ENCODE measurements at places on chromosomes 16 and 17. TPM values are rescaled to one million over a fixed set of nuclear protein-coding genes. Genes with fewer than 3 reads are reported as not detected.
A peak's percentile ranks its signal among the peaks of the same experiment; 100 is the strongest.

- no peaks in the 10 kb centered on the region for H3K4me1 ChIP-seq
- H3K36me3 ChIP-seq = no peaks in the 10 kb centered on the region
- no peak overlapping the region for H3K4me3 ChIP-seq
- no peak overlapping the region for H3K27ac ChIP-seq
These were observed 49.8 kb upstream of the ACSF3 start for GRCh38 chr16:89043636-89044417.

GRCh38 chr16:62408760-62409159 is 372.5 kb upstream of the CDH8 start:
- no peak for ATAC-seq
- no peaks in the 10 kb centered on the region for H3K36me3 ChIP-seq
- H3K27me3 ChIP-seq = no peaks in the 10 kb centered on the region

GAST gene
- total RNA-seq = not detected

ATP2C2 gene
- not detected for total RNA-seq

GRCh38 chr17:6085812-6086211 is 15.6 kb downstream of the WSCD1 start:
- no peak overlapping the region for H3K27ac ChIP-seq
- H3K36me3 ChIP-seq = no peaks in the 10 kb centered on the region
- no peak overlapping the region for H3K4me3 ChIP-seq
- no peaks in the 10 kb centered on the region for H3K27me3 ChIP-seq

GRCh38 chr17:47669081-47669480 is 19.4 kb downstream of the KPNB1 start:
- no peaks in the 10 kb centered on the region for H3K4me1 ChIP-seq
- no peak overlapping the region for H3K4me3 ChIP-seq
- H3K27me3 ChIP-seq = no peaks in the 10 kb centered on the region
- peaks cover 98% of the 10 kb centered on the region for H3K36me3 ChIP-seq
- ATAC-seq = no peak
- H3K27ac ChIP-seq = no peak overlapping the region

DNA sequence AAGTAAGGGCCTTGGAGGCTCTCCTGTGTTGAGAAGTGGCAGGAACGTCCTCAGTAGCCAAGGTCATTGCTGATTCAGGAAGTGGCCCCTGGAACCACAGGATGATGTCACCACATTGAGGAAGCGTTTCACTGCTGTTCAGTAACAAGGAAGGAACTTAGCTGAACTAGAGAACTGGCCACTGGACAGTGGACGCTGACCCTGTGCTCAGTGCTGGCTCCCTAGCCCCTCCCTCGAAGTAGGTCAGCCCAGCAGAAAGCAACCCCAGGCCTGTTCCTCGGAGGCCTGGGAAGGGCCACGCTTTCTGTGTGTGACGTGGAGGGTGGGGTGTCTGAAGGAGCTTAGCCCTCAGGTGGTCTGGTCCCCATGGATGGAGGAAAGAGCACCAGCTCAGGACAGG is 58.3 kb downstream of the B9D1 start:
- H3K27ac ChIP-seq = peak overlapping the region; percentile 48
- no peaks in the 10 kb centered on the region for H3K4me1 ChIP-seq
- H3K27me3 ChIP-seq = no peaks in the 10 kb centered on the region
- ATAC-seq = peak; percentile 71

DNA sequence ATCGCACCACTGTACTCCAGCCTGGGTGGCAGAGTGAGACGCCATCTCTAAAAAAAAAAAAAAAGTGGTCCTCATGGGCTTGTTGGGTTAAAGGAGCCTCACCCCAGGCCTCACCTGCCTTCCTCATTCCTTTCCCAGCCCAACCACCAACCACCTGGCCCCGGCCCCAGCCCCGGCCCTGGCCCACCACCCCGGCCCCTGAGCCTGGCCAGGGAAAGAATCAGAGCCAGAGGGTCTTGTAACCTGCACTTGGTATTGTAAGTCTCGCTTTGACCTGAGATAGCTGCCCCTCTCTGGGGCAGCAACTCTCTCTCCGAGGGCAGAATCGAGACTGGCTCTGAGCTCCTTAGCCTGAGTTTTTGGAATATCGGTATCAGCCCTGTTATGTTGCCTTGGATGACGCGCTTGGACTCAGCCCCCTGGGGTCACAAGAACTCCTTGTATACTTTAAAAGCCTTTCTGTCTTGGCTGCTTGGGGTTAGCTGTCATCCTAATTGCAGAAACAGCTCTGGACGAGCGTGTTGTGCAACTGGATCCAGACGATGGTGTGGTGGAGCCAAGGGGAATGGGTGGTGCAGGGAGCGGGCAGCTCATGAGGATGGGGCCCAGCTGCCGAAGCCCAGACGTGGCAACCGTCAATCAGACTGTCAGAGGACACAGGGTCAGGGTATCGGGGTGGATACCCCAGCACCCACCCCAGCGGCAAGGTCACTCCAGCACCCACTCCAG is 14.6 kb downstream of the SMTNL2 start:
- H3K27ac ChIP-seq = peak overlapping the region; percentile 90
- peak overlapping the region; percentile 11 for H3K4me3 ChIP-seq
- H3K4me1 ChIP-seq = no peaks in the 10 kb centered on the region

GRCh38 chr17:49691677-49692191 is 13.8 kb upstream of the SPOP start:
- H3K27me3 ChIP-seq = no peaks in the 10 kb centered on the region
- H3K27ac ChIP-seq = peak overlapping the region; percentile 94
- H3K4me1 ChIP-seq = peaks cover 64% of the 10 kb centered on the region
- no peak overlapping the region for H3K4me3 ChIP-seq

DNA sequence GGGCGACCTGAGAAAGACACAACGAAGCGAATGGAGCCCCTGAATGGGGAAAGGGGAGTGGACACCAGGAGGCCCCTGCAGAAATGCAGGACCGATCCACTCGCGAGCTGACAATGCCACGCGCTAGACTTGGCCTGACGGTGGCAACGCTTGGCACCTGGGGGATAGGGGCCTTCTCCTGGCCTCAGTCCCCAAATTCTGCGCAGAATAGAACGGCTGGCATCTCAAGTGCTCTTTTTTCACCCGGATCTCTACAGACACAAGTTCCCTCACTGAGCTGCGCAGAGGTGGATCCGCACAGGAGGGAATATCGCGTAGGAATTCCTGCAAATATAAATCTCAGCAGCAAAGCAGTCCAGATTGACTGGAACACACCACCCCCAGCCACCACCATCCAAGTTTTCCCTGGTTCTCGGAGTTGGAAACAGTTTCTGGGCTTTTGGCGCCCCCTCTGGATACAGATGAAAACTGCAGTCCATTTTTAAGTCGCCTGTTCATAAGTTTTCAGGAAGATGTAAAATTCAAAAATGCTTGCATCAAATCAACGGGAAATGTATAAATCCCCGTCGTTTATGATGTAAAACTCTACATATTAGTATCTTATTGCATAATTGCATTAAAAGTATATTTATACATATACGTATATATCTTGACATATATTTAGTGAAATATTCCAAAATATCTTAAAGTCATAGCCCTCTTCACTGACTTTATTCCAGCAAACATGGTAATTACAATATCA is 2.3 kb upstream of the SOX9 start:
- H3K36me3 ChIP-seq = no peaks in the 10 kb centered on the region
- no peak for ATAC-seq
- peaks cover 76% of the 10 kb centered on the region for H3K4me1 ChIP-seq
- no peak overlapping the region for H3K27ac ChIP-seq

GRCh38 chr17:1179112-1179817 is 516 bp downstream of the ABR start:
- H3K27ac ChIP-seq = peak overlapping the region; percentile 87
- ATAC-seq = peak; percentile 63
- peaks cover 63% of the 10 kb centered on the region for H3K4me1 ChIP-seq
- H3K27me3 ChIP-seq = no peaks in the 10 kb centered on the region

GRCh38 chr17:40632216-40632615 is 15.4 kb downstream of the SMARCE1 start:
- H3K4me3 ChIP-seq = no peak overlapping the region
- H3K36me3 ChIP-seq = peaks cover 28% of the 10 kb centered on the region
- H3K27me3 ChIP-seq = no peaks in the 10 kb centered on the region
- no peaks in the 10 kb centered on the region for H3K4me1 ChIP-seq
- ATAC-seq = peak; percentile 25
- no peak overlapping the region for H3K27ac ChIP-seq

GRCh38 chr16:21524068-21524751 is 75.2 kb upstream of the METTL9 start:
- H3K36me3 ChIP-seq = no peaks in the 10 kb centered on the region
- no peak for ATAC-seq
- H3K4me1 ChIP-seq = peaks cover 18% of the 10 kb centered on the region

- no peak overlapping the region for H3K4me3 ChIP-seq
- H3K27ac ChIP-seq = no peak overlapping the region
- H3K36me3 ChIP-seq = no peaks in the 10 kb centered on the region
- peaks cover 38% of the 10 kb centered on the region for H3K27me3 ChIP-seq
- no peaks in the 10 kb centered on the region for H3K4me1 ChIP-seq
- ATAC-seq = no peak
These were observed 8.1 kb downstream of the ADAD2 start for GRCh38 chr16:84199097-84199496.

DNA sequence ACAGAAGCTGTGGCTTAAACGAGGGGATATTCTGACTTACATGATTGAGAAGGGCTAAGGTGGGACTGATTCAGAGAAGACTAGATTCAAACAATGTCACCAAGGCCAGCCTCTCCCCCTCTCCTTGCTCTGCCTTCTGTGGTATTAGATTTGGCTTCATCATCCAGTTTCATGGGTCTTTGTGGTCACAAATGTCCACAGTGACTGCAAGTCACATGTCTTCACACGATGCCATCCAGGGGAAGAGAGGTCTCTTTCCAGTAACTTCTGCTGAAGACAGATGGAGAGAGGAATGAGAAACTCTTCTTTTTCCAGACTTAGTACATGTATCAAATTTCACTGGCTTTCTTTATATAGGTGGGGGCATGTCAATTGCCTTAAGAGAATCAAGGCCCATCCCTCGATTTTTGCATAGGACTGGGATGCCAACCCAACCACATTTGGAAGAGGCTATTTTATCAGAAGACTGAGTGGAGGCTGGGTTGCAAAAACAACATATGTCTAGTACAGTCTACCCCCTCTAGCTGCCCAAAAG is 57.3 kb upstream of the HNF1B start:
- H3K4me3 ChIP-seq = no peak overlapping the region
- H3K4me1 ChIP-seq = no peaks in the 10 kb centered on the region
- peaks cover 15% of the 10 kb centered on the region for H3K27me3 ChIP-seq
- H3K36me3 ChIP-seq = no peaks in the 10 kb centered on the region
- H3K27ac ChIP-seq = no peak overlapping the region
- ATAC-seq = no peak

- no peaks in the 10 kb centered on the region for H3K4me1 ChIP-seq
- no peak overlapping the region for H3K4me3 ChIP-seq
- H3K27ac ChIP-seq = no peak overlapping the region
- H3K36me3 ChIP-seq = no peaks in the 10 kb centered on the region
- no peaks in the 10 kb centered on the region for H3K27me3 ChIP-seq
These were observed 114.6 kb upstream of the MED13 start for GRCh38 chr17:62179525-62180161.

KRTAP4-1 gene
- total RNA-seq = not detected

DNA sequence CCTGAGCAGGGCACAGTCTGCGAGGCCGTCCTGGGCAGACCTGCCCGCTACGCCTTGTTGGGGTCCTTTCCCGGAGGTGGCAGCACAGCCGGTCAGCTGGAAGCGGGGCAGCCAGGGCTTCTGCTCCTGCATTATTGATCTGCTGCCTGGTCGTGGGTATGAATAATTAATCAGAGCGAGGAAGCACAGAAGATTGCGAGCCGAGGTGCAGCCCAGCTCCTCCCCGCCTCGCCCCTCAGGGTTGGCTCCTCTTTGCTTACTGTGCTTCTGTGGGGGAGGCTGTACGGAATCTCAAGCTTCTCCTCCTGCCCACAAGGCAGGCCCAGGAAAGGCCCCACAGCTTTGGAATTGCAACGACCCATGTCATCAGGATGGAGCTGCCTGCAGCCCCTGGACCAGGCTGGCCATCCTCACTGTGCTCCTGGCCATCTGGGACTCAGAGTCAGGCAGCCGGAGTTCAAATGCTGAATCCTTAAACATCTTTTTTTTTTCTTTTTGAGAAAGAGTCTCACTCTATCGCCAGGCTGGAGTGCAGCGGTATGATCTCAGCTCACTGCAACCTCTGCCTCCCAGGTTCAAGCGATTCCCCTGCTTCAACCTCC is 25.6 kb downstream of the TRARG1 start:
- no peaks in the 10 kb centered on the region for H3K36me3 ChIP-seq
- no peak overlapping the region for H3K27ac ChIP-seq
- no peak for ATAC-seq
- H3K27me3 ChIP-seq = peaks cover 63% of the 10 kb centered on the region

- H3K4me3 ChIP-seq = no peak overlapping the region
- H3K27me3 ChIP-seq = no peaks in the 10 kb centered on the region
- H3K27ac ChIP-seq = peak overlapping the region; percentile 11
- peaks cover 82% of the 10 kb centered on the region for H3K36me3 ChIP-seq
These were observed 13.3 kb downstream of the HERPUD1 start for GRCh38 chr16:56944954-56945839.

NGFR gene
- total RNA-seq = 11.6 TPM

DNA sequence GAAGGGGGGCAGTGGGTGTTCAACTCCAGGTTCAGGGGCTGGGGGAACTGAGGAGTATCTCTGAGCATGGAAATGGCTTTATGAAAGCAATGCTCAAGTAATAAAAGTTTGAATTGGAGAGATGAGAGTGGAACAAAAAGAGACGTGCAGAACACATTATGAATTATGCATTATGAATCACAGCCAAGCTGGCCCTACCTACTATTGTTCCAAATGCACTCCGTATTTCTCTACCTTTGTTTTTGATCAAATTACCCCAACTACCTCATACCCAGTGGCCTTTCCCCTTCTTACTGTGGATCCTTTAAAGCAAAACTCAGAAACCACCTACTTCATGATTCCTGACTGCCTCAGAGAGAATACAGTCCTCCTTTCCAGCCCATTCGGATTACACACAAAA is 38.1 kb downstream of the TEKT3 start:
- H3K36me3 ChIP-seq = no peaks in the 10 kb centered on the region
- H3K4me3 ChIP-seq = no peak overlapping the region
- H3K27ac ChIP-seq = no peak overlapping the region
- H3K4me1 ChIP-seq = no peaks in the 10 kb centered on the region
- H3K27me3 ChIP-seq = no peaks in the 10 kb centered on the region

PRSS33 gene
- total RNA-seq = not detected

DNA sequence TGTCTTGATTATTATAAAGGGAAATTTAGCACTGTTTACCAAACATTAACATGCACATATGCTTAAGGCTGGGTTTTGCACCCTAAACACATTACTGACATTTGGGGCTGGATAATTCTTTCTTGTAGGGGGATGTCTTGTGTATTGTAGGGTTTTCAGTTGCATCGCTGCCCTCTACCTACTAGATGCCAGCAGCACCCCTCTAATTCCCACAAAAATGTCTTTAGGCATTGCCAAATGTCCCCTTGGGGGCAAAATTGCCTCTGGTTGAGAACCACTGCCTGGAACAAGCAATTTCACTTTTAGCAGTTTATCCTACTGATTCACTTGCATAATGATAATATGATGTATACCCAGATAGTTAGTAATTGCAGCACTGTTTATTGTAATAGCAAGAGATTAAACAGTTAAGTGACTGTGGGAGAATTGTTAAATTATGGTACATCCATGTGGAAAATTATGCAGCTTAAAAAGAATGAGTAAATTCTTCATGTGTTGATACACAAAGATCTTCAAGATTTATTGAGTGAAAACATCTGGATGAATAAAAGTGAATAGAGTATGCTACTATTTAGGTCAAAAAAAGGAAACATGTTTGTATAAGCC is 18.4 kb downstream of the PRSS54 start:
- H3K36me3 ChIP-seq = no peaks in the 10 kb centered on the region
- no peak overlapping the region for H3K4me3 ChIP-seq
- ATAC-seq = no peak
- H3K27ac ChIP-seq = no peak overlapping the region
- H3K27me3 ChIP-seq = no peaks in the 10 kb centered on the region
- H3K4me1 ChIP-seq = no peaks in the 10 kb centered on the region

SLC46A1 gene
- 9.7 TPM for total RNA-seq

PLD6 gene
- 20.7 TPM for total RNA-seq

All from gastroesophageal sphincter (tissue), 4 donors.